Motor neuron (in vitro differentiated cells): ENCODE measurements at places on chromosomes 5 and 9. TPM values are rescaled to one million over a fixed set of nuclear protein-coding genes. Genes with fewer than 3 reads are reported as not detected.

Gene NR2F1
- total RNA-seq: 23.6 and 31.1 TPM in 2 replicates

GRCh38 chr5:162837155-162837554 is 600.2 kb upstream of the CCNG1 start:
- no peak for ATAC-seq

DNA sequence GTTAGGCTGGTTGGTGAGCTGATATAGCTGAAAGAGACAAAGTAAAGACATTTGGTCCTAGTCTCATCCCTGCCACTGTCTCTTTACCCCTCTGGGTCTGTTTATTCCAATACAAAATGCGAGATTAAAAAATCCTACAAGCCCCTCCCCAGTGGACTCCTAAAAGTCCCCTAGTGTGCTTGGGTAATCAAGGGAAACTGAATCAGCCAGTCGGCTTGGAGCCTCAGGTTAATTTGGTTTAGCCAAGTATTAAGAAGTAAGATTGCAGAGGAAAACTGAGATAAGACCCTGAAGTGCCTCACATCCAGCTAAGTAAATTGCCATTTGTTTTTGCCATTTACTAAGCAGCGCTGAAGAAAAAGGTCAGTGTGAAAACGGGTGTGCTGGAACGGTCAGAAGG is 10.4 kb downstream of the NIM1K start:
- ATAC-seq: no peak

DNA sequence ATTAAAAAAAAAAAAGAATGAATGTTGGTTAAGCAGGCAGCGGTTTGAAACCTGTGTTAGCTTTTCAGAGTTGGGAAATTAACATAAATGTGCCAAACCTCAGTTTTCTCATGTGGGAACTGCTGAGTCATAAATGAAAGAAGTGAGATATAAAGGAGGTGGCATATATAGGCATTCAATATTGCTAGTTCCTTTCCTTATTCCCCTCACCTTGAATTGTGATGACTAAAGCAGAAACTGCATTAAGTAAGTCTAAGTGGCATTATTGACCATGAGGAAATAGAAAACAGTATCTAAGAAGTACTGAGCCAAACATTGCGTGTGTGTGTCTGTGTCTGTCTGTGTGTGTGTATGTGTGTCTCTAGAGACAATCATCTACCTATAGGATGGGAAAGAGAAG is 691.2 kb downstream of the TLR4 start:
- ATAC-seq: no peak
